Fibroblast of skin of right biceps (primary cell): ENCODE measurements at places on chromosomes 1 and 21.

GRCh38 chr1:27005648-27006496 is 6.8 kb downstream of the TENT5B start:
- no peak for DNase-seq

DNA sequence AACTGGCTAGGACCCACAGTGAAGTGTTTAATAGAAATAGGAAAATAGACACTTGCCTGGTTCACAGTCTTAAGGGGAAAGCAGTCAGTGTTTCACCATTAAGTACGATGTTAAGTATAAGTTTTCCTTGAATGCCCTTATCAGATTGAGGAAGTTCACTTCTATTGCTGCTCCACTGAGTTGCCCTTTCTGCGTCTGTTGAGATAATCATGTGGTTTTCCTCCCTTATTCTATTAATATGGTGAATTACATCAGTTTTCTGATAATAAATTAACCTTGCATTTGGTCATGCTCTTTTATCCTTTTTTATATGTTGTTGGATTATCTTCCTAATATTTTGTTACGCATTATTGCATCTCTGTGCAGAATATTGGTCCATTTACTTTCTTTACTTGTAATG is 21.4 kb downstream of the UTS2 start:
- DNase-seq, result no peak

DNA sequence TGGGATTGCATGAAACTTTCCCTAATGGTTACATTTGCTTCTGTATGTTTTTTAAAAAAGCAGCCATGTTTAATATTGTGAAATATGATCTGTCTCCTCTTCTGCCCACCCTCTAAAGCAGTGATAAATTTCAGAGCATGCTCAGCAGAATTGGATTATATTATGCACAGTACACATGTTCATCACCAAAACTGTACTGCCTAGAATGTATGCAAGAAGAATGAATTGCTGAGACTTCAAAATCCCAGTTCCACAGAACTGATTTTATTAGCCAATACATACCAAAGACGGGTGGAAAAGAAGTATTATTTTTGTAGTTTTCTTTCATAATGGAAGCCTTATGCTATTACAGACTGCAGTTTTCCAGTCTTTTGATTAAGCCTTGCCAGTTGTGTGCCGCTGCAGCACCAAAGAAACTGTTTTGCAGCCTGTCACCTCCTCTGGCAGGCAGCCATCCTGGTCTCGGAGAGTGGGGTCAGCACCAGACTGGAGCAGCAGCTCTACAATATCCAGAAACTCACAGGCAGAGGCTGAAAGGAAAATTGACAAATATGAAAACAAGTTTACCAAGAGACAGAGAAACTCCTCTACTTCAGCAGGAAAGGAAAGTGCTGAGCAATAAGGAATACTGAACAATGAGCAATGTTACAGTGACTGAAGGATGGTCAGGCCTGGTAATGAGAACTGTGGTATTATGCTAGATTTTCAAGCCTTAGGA is 58.1 kb downstream of the LHX4 start:
- no peak for DNase-seq

DNA sequence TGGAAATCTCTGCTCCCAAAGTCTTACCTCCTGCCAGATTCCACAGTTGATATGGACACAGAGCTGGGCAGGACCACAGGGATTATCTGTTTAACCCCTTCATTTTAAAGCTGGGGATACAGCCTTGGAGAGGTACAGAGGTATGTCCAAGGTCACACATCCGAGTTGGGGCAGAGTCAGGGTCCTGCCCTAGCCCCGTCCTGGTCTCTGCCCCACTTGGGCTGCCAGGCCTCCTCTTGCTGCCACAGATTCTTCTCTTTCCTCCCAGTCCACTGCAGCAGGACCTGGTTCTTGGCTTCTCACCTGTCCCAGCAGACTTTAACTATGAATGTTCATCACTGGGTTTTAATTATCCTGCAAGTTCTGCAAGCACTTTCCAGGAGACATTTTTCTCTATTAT is 258.3 kb downstream of the MATN1 start:
- no peak for DNase-seq

DNA sequence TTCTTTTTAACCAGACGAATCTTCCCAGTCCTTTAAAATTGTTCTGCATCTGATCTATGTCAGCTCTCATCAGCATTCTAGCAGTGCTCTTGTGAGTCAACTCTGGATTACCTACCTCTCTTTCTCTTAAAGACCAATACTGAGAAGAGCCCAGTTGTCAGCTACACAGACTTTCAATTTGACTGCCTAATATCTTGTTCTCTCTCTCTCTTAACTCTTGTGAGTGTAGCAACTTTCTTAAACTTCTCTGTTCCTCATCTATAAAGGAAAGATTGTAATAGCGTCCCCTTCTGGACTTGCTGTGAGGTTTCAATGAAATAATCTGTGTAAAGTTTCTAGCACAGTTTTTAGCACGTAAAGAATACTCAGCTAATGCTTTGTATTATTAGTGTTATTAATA is 499.3 kb upstream of the ADAMTS5 start:
- no peak for DNase-seq

GRCh38 chr1:244735876-244736561 is 83.1 kb downstream of the DESI2 start:
- DNase-seq, result no peak

DNA sequence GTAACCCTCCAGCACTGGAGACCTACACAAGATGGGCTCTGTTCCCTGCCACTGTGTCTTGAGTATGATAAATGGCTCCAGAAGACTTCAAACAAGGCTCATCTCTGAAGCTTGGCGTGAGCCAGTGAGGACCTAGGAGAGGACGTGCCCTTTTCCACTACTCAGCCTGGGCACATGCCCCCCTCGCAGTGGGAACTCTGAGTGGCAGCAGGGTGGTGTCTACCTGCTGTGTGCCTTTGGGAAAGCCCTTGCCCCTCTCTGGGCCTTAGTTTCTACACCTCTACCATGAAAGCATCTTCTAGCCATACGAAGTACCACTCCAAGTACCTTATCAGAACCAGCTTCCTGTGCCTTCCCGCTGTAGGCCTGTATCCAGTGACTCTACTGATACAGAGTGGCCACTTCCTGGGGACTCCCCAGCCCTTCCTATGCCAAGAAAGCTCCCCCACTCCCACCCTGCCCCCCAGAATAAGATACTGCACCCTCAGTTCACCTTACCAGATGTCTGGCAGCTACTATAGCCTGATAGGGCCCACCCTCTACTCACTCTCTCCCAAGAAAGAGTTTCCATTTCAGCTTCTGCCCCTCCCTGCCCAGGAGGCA is 3.1 kb upstream of the MOB3C start:
- no peak for DNase-seq

- DNase-seq, result no peak
These were observed 20.3 kb upstream of the ADGRB2 start for GRCh38 chr1:31784356-31785019.

DNA sequence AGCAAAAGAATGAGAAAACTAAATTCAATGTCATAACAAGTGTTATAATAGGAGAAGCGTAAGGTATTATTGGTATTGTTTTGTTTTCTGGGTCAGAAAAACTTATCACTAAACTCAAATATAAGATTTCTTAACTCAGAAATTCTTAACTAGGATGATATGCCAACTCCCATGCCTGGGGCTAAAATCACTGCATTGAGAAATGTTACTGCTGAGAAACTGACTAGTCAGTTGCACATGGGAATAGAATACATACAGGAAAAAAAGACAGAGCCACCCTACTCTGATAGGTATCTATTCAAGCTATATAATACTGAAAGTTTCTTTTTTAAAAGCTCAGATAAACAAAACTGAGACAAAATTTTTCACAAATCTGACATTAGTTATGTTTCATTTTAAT is 56.3 kb downstream of the PRPF38A start:
- no peak for DNase-seq

DNA sequence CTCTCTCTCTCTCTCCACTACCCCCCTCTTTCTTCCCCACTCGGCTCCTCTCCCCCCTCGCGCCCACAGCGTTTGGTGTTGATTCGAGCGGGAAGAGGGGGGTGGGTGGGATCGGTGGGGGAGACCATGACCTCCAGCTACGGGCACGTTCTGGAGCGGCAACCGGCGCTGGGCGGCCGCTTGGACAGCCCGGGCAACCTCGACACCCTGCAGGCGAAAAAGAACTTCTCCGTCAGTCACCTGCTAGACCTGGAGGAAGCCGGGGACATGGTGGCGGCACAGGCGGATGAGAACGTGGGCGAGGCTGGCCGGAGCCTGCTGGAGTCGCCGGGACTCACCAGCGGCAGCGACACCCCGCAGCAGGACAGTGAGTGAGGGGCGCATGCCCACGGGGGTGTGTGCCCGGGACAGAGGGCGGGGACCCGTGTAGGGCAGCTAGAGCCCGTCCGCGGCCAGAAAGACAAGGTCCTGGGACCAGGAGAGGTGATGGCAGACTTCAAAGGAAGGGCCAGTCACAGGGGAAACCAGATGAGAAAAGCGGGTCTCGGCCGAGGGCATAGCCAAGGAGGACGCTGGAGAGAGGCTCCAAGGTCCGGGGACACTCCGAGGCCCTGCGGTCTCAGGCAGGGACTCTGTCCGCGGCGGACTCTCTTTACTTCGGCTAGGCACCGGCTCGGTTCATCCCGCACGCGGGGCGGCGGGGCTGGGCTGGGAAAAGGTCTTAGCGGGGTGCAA is at the start of gene PRRX1:
TSS of gene PRRX1 (plus strand) at position 39 of the 735 bp plus-strand sequence. CDS start at position 127, 88 bp downstream.
- peak; percentile 78 for DNase-seq

DNA sequence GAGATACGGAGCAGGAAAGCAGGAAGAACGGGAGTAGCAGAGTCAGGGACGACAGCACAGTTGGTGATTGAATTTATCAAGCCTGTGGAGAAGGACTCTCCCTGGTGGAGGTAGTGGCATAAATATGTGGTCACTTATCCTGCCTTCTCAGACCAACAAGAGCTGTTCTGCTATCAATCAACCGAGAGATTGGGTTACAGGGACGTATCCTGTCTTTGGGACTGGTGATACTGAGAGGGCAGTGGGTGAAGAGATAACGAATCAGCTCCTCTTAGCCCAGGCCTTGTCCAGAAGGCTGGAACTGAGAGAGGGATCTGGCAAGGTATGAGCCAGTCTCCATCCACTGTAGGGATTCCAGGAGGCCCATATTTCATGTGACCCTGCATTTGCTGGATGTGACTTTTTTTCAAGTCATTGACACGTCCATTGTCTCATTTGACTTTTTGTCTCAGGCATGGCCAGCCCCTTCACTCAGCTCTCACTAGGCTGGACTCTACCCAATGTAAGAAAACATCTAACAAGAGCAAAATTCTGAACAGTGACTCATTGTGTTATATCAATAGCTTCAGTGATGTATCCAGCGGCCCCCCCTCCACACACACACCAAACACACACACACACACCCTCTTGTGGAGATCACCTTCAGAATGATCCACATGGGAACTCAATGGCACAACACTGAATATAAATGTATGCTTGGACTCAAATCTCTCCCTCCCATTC is 11.3 kb downstream of the C1orf116 start:
- peak; percentile 65 for DNase-seq

GRCh38 chr21:38476385-38476784 is 21.9 kb downstream of the ERG start:
- DNase-seq, result no peak

- DNase-seq, result no peak
These were observed 111.6 kb downstream of the MATN1 start for GRCh38 chr1:30611741-30612309.

- DNase-seq, result no peak
These were observed 29.6 kb upstream of the ZNF326 start for GRCh38 chr1:89965193-89965768.

DNA sequence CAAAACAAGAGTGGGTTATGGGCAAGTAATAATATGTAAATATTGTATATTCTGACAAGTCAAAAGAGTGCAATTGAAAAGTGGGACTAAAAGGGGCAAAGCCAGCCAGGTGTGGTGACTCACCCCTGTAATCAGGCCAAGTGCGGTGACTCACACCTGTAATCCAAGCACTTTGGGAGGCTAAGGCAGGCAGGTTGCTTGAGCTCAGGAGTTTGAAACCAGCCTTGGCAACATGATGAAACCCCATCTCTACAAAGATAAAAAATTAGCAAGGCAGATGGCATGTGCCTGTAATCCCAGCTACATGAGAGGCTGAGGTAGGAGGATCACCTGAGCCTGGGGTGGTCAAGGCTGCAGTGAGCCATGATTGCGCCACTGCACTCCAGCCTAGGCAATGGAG is 304.0 kb downstream of the HHIPL2 start:
- DNase-seq, result peak; percentile 22

DNA sequence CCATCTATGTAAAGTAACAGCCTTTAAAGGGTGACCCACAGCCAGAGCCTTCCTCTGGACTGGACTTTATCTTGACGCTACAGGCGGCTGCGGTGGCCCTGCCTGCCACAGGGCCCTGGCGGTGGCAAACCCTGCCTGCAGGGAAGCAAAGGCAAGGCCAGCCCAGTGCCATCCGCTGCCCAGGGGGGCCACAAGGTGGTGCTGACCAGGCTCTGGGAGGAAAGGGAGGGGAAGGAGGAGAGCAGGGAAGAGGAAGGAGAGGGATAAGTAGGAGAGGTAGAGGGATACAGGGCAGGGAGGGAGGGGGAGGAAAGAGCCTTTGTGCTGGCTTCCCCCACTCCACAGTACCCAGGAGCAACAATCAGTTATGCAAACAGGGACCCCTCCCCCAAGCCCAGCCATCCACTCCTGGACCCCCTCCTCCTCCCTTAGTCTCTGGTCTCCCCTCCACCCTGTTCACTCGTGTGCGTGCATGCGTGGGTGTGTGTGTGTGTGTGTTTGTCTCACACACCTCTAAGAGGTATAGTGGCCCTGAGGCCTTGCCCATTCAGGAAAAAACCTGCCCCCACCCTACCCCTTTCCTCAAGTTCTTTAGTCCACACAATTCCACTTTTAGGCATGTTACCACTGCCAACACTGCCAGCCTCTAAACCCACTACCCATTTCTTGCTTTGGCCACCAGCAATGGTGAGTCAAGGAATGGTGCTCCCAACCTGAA is 30.3 kb downstream of the SSBP3 start:
- DNase-seq, result no peak

- no peak for DNase-seq
These were observed 383.5 kb upstream of the B3GALT2 start for GRCh38 chr1:193569983-193570269.

- no peak for DNase-seq
These were observed 23.0 kb downstream of the TMEM201 start for GRCh38 chr1:9611716-9612115.

DNA sequence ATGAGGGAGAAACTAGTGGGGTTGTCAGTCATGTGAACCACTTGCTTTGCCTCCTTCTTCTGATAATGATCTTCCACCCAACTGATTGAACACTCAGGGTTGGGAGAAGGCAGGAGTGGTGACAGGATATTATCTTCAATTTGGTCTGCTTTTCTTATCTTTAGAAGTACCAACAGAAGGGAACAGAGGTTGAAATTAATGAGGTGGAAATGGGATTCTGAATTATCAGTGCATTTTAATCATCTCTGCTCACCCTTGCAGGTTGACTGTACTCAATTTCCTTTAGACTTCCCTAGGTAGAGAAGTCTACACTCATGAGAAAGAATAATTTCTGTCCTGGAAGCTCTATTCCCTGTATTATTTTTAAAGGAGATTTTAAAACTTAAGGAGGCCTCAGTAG is 19.9 kb upstream of the PTPN14 start:
- no peak for DNase-seq
